ENCODE measurements at places on chromosomes 7 and 10.

DNA sequence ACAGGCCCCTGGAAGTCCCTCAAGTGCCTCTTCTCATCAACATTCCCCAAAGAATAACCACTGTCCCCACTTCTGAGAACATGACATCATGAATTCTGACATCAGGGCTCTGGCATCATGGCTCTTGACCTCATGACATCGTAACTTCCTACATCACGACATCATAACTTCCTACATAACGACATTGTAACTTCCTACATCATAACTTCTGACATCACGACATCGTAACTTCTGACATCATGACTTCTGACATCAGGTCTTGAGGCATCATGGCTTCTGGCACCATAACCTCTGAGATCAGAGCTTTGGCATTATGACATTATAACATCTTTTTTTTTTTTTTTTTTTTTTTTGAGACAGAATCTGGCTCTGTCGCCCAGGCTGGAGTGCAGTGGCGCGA is 66.7 kb upstream of the FAM20C start:
- DNase-seq, result no peak

DNA sequence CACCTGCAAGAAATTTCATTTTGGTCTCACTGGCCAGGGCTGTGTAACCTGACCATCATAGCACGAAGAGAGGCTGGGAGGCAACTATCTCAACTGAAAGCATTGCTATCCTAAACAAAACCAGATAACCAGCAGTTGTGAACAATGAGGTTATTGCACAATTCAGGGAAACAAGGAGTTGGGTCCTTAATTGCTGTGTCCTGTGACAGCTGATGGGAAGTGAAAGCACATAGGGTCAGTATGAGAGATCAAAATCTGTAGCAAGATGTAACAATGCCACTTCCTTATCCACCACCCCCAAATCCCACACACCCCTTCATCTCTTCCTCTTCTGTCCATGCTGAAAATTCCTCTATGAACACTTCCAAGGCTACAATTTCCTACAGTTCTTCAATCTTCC is 80.2 kb downstream of the HTR7 start:
- DNase-seq, result no peak

DNA sequence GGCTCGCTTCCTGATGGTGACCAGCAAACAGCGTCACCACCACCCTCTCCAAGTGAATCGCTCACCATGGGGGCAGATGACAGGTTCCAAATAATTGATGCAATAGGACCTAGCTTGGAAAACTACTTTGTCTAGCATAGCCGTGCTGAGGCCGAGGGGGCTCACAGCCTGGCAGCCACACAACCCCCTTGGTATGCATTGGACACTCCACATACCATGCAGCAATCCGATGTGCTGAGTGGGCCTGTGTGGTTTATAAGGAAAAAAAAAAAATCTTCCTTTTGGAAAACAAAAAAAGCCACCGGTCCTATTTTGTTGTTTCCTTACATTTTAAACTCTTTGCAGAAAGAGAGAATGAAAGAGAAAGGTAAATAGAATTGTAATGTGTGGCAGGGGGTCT is 15.1 kb downstream of the GATA3 start:
- peak; percentile 18 for DNase-seq

DNA sequence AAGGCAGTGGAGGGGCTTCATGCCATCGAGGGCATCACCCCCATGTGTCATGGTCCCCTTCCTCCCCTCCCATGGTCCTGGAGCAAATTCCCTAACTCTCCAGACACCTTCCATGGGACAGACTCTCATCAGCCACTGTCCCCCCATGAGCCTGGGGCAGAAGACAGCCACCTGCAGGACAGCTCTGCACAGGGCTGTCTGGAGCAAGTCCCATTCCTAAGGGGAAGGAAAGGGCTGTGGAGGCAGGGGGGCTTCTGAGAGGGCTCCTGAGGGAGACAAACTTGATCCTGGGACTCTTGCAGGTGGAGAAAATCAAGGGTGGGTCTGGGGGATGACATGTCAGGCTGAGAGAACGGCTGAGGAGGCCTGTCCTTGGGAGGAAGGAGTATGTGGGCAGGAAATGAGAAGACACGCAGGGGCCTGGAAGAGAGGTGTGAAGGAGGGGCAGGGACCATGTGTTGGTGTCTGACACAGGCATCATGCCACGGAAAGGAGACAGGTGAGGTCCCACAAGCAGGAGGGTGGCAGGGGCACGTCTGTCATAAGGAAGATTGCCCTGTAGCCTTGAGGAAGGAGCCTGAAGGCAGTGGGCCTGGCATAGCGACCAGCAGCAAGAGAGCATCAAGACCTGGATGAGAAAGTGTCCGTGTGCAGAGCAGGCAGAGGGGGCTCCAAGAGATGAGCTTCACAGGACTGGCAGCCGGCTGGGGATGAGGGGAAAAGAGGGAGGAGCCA is 14.4 kb upstream of the GDF10 start:
- DNase-seq, result no peak

DNA sequence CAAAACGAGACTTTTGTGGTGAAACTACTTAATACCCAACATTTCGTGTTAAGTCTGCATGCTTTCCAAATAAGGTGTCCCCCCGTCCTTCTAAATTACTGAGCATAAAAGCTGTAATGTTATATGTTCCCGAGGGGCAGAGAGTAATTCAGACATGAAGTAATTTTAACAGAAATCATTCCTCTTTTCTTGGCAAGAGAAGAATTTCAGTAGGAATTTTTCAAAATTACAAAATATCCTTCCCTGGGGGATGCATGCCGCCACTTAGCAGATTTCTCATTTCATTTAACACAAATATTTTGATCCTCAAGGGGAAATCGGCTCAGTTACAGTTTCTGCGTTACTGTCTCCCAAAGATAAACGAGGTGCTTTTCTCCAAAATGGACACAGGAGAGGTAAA is 213.2 kb upstream of the RHOBTB1 start:
- DNase-seq, result no peak

GRCh38 chr10:99234041-99234790 is 1.4 kb downstream of the HPSE2 start:
- no peak for DNase-seq

- peak; percentile 68 for DNase-seq
Measured at GRCh38 chr7:48088559-48089045, 463 bp upstream of the UPP1 start.

GRCh38 chr10:101545898-101546297 is 42.2 kb downstream of the POLL start:
- DNase-seq, result no peak

GRCh38 chr10:13847201-13847631 is 260.5 kb downstream of the PRPF18 start:
- no peak for DNase-seq

- no peak for DNase-seq
Measured at GRCh38 chr10:1454951-1455350, 282.4 kb downstream of the ADARB2 start.

- no peak for DNase-seq
Measured at GRCh38 chr7:114940220-114940619, 18.3 kb downstream of the MDFIC start.

DNA sequence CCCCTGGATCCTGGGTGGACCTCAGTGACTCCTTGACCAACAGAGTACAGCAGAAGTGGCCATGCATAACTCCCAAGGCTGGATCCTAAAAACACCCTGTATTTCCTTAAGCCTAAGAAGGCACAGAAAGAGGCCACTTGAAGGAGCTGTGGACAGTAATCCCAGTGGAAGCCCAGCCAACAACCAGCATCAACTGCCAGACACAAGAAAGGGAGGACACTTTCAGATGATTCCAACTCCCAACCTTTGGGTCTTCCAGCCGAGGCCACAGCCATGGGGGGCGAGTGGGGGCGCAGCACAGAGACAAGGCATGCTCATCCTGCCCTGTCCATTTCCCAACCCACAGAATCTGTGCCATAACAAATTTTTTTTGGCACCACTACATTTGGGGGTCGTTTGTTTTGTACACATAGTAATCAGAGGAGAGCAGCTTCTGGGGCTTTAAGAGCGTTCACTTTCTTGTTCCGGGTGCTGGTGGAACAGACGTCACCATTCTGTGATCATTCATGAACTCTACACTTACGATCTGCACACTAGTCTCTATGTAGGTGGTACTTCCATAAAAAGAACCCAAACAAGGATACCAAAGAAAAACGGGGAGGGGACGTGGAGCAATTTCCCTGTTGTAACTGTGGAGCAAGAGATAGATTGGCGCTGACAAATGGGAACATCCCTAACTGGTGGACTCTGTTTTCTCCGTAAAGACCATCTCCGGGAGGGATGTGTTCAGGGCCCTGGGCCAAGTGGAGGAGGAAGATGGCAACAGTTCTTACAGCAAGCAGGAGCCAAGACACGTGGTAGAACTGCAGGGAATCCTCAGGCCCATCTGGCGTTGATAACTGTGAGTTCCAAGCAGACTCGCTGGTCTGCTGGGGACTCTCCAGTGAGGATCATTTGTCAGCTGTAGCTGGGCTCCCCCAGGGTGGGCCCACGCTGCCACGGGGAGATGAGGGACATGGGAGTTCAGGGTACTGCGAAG is 6.0 kb upstream of the SLC29A3 start:
- DNase-seq, result peak; percentile 46

DNA sequence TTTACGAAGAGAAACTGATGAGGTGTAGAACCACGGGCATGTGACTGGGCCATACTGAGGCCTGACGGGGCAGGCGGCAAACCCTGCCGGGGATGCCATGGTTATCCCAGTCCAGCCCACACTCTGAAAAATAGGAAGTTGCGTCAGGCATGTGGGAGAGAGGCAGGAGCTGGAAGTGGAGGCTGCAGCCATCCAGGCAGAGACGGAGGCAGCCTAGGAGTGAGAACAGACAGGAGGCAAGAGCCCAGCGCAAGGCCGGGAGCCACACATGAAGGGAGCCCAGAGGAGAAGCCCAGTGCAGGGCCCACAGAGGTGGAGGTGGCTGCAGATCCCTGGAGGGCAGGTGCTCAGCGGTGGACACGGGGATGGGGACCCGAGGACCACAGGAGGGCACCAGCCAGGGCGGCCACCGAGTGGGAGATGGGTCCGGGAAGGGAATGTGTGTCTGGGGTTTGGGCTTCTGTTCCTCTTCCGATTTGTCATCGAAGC is 175.2 kb upstream of the PPP2R2D start:
- DNase-seq, result no peak

DNA sequence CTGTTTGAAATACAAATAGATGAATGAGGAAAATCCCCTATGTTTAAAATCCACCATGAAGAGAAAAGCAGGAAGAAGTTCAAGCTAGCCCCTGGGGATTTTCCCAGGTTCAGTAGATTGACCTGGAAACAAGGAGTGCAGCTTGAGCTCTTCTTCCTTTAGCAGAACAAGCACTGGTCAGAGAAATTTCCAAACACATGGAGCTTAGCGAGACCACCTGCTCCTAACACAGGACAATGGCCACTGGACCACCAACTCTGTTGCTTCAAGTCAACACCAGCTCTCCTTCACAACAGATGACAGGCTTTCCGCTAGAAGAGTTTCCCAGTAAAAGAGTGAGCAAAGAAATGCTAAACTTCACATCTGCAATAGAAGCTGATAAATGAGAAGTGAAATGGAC is 9.4 kb upstream of the FBXW4 start:
- DNase-seq, result no peak

DNA sequence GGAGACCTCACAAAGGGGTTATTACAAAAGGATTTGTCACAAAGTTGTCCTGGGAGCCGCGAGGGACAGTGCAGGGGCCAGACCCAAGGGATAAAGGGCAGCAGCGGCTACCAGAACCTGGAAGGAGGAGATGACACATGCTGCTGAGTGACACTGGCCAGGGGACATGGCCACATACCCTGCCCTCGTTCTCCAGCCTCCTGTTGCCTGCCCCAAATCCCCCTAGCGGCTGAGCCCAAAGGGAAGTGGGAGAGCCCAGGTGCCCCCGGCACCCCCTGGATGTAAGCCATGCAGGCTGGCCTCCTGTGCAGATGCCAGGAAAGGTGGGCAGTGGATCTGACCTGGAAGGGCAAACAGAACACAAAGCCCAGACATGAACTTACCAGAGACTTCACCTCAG is 42.7 kb downstream of the C10orf143 start:
- DNase-seq, result no peak

- DNase-seq, result no peak
Measured at GRCh38 chr10:70673929-70674559, 1.7 kb downstream of the ADAMTS14 start.

DNA sequence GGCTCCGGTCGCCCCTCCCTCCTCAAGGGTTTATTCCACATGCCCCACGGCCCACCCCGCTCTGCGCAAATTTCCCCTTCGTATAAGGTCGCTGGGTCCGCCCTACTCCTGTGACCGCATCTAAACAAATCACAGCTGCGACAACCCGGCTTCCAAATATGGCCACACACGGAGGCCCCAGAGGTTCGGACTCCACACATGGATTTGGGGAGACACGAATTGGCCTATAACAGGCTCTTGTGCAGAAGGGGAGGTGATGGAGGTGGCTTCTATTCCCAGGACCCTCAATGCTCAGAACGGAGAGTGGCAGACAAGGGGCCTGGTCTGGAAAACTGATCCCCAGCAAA is 90.1 kb downstream of the FOXL3 start:
- no peak for DNase-seq

DNA sequence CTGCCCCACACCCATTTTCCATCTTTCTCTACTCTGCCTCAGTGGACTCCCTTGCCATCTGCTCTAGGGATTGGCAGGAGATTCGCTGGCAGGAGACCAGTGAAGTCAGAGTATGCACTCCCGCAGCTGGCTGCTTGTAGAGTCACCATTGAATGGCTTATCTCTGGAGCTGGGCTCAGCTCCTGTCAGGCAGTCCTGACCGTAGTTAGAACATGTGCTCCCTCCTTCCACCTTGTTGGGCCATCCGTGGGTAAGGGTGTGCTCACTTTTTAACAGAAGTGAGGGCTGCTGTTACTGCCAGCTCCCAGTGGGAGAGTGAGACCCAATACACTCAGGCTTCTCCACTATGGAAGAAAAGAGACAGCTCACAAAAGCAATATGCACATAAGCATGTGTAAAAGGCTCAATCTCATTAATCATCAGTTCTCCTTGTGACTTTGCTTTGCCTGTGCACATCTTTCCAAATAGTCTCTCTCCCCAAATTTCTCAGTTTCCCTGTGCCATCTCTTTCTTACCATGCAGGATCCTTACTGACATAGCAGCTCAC is 773.3 kb downstream of the GRID1 start:
- DNase-seq, result no peak

- no peak for DNase-seq
Measured at GRCh38 chr10:64023926-64024470, 502.8 kb downstream of the REEP3 start.

All from AG04450 (cell line).